ENCODE measurements at places on chromosomes 2 and 18.
A peak's percentile ranks its signal among the peaks of the same experiment; 100 is the strongest.

DNA sequence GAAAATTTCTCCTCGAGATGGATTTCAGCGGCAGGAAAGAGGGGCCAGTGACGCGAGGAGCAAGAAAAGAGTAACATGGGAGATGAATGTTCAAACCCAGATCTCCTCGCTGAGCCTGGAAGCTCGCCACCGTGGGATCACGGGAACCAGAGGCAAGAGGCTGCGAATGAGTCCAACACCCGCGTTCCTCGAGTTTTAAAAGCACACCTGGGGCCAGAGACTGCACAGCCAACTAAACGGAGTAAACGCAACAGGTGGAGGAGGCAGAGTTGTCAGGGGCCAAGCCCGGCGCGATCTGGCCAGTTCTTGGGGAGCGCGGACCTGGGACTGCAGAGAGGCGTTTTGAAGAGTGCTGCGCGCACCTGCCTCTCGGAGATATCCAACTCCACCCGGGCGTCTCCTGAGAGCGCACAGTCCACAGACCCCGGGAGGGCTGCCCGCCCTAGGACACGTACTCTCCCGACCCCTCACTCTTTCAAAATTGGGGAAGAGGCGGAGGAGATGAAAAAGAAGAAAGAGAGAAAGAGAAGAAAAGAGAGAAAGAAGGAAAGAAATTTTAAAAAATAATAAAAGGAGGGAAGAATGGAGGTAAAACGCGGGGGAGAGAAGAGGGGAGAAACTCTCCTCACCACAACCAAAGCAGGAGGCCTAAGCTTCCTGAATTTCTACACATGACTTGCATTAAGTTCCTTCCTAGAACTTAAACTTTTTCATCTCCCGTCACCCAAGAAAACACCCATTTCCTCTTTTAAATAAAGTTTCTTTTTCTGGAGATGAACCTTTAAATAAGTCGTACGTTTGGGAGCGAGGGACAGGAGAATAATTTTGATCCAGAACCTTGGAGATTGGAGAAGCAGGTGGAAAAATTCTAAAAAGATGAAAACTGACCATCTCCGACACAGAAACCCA is 5.3 kb upstream of the PAX3 start:
- DNase-seq, result no peak

GRCh38 chr2:18925296-18925695 is 335.9 kb upstream of the NT5C1B start:
- DNase-seq, result no peak

- no peak for DNase-seq
Observed at GRCh38 chr2:204738721-204739120, 193.4 kb downstream of the PARD3B start.

DNA sequence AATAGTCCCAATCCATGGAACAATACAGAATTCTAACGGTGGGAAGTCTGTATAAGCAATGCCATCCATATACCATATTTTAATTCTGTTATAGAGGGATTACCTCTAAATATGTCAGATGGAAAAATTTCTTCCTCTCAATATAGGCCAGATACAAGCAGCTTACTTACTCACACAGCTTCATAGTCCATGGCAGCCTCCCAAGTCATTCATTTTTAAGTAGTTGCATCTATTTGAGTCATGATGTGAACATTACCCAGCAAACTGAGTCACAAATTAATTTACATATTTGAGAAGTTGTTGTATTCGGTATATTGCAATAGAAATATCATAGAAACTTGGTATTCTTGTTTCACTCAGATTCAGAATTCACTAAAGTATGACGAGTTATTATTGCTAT is 20.3 kb downstream of the TBR1 start:
- DNase-seq, result no peak

- peak; percentile 60 for DNase-seq
Observed at GRCh38 chr2:117190856-117191559, 623.5 kb upstream of the DDX18 start.

- no peak for DNase-seq
Observed at GRCh38 chr2:7292154-7292691, 375.0 kb downstream of the RNF144A start.

- no peak for DNase-seq
Observed at GRCh38 chr2:3662239-3662638, 4.2 kb downstream of the ALLC start.

GRCh38 chr18:23689616-23690504 is 607 bp downstream of the LAMA3 start:
- no peak for DNase-seq

- DNase-seq, result no peak
Observed at GRCh38 chr2:19120941-19121750, 237.3 kb downstream of the OSR1 start.

DNA sequence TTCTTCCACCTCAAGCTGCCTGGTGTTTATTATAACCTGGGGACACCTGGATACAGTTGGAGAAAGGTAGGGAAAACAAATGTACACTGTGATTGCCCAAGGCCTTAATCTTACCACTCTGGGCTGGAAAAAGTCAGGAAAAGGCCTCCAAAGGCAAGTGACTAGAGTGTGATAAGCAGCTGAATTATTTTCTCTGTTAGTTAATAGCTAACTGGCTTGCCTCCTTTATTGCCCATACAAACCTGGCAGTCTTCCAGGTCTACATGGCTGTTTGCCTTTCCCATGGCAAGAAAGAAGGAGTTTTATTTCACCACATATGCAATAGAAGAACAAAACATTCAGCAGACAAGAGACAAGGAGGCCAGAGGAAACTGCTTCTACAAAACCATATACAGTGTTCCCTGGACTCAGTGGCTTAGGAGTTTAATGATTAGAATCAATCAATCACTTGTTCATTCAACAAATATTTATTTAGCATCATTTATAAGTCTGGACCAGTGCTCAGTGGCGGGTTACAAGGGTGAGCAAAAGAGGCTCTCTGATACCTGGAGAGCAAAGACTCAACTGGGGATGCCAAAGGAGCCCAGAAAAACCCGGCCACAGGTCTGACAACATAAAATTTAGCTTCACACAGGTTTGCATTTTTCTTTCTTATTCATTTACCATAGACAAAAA is 27.5 kb upstream of the SUCLG1 start:
- no peak for DNase-seq

DNA sequence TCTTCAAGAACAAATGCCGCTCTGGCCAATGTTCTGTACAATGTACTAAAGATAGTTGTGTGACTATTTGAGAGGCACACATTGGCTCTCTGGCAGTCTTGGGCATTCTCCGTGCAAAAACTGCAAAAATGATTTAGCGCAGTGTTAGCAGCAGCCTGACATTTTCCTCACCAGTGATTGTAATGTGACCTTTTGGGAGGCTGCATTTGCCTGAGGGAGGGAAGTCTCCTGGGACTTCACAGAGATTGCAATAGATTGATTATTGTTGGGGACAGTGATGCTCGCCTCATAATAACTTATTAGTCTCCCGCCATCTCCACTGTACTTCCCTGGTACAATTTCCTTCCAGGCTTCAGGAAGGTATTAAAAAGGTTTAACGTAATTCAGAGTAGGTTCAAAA is 149.2 kb downstream of the UXS1 start:
- no peak for DNase-seq

DNA sequence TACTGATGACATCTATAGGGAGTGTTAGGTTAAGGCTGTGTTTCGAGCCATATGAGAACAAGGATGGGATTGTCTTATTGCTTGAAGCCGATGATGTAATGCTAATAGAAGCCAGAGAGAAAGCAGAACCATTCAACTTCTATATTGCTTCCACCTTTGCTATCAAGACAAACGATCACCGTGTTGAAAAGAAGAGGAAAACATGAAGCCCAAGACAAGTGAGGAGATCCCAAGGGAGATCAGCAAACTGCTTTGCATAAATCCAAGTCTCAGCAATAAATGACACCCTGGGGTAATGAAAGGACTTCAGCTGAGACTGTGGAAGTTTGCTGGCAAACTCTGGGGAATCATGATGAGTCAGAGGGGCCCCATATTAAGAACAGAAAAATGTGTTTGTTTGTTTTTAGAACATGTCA is 206.2 kb downstream of the NCKAP5 start:
- DNase-seq, result no peak

- DNase-seq, result no peak
Observed at GRCh38 chr2:86344404-86344803, 7.0 kb upstream of the REEP1 start.

Measured in D341Med (cell line).